Osteoblast (primary cell): ENCODE measurements at places on chromosomes 2 and 18. TPM values are rescaled to one million over a fixed set of nuclear protein-coding genes. Genes with fewer than 3 reads are reported as not detected.

DNA sequence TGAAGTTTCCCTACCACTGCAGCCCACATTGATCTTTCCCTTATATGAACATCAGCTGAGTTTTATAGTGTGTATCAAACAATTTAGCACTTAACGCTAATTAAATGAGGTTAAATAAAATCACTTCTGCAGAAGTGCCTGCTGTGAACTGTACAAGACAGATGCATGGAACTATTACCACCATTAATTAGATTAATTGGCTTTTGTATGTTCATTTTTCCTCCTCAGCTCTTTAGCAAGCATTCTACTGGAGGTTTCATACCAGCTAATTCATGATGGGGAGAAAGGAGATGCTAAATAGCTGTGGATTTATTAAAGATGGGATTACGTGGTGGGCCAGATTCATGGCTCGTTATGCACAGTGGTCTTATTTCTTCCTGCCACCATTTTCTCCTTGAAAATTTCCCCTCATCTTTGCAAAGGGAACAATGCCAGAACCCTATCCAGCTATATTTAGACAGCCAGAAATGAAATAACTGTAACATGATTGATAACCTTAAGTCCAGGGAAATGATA lies 96.7 kb downstream of the CNTNAP5 start:
- H3K27me3 ChIP-seq: no peaks in the 10 kb centered on the region
- no peak overlapping the region for H3K4me3 ChIP-seq
- DNase-seq: no peak
- no peaks in the 10 kb centered on the region for H3K36me3 ChIP-seq
- no peaks in the 10 kb centered on the region for H3K4me1 ChIP-seq

- no peaks in the 10 kb centered on the region for H3K4me1 ChIP-seq
- H3K36me3 ChIP-seq: no peaks in the 10 kb centered on the region
- no peak overlapping the region for H3K4me3 ChIP-seq
Measured at GRCh38 chr2:129606496-129607270, 372.8 kb upstream of the RAB6C start.

DNA sequence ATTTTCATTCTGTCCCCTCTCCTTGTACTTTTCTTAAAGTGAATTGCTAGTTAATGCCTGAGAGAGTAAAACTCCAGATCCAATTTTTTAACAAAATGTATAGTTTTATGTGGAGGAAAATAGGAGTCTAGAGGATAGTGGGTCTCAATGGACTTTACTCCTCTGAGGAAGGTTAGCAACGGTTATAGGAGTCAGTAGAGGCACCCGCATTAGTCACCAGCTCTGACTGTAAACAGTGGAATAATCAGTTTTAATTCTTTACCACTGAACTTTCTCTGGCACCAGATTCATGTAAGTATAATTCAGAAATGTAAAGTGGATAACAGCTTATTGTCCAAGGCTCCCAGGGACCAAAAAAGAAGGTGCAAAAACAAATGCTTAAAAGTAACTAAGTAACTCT lies 38.7 kb upstream of the HNMT start:
- no peaks in the 10 kb centered on the region for H3K36me3 ChIP-seq
- H3K27ac ChIP-seq: no peak overlapping the region
- H3K27me3 ChIP-seq: no peaks in the 10 kb centered on the region
- H3K4me1 ChIP-seq: peaks cover 14% of the 10 kb centered on the region
- DNase-seq: no peak

EIPR1 gene
- total RNA-seq: 16.8 and 17.7 TPM in 2 replicates

DNA sequence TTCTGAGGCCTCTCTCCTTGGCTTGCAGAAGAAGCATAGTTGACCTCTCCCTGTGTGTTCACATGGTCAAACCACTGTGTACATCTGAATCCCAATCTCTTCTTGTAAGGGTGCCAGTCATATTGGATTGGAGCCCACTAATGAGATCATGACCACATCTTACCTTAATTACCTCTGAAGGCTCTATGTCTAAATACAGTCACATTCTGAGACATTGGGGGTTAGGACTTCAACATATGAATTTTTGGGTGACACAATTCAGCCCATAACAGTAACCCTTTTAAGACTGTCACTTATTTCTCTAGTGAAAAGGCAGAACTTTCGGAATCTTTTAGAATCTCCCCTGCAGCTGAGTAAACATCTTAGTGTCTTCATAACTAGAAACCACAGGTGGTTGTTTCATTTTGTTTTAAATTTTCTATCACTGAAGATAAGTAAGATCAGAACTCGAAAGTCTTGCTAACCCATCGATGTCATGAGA lies 33.3 kb downstream of the BMP10 start:
- no peak for DNase-seq
- no peak overlapping the region for H3K4me3 ChIP-seq
- H3K27me3 ChIP-seq: peaks cover 4% of the 10 kb centered on the region
- no peaks in the 10 kb centered on the region for H3K36me3 ChIP-seq

DNA sequence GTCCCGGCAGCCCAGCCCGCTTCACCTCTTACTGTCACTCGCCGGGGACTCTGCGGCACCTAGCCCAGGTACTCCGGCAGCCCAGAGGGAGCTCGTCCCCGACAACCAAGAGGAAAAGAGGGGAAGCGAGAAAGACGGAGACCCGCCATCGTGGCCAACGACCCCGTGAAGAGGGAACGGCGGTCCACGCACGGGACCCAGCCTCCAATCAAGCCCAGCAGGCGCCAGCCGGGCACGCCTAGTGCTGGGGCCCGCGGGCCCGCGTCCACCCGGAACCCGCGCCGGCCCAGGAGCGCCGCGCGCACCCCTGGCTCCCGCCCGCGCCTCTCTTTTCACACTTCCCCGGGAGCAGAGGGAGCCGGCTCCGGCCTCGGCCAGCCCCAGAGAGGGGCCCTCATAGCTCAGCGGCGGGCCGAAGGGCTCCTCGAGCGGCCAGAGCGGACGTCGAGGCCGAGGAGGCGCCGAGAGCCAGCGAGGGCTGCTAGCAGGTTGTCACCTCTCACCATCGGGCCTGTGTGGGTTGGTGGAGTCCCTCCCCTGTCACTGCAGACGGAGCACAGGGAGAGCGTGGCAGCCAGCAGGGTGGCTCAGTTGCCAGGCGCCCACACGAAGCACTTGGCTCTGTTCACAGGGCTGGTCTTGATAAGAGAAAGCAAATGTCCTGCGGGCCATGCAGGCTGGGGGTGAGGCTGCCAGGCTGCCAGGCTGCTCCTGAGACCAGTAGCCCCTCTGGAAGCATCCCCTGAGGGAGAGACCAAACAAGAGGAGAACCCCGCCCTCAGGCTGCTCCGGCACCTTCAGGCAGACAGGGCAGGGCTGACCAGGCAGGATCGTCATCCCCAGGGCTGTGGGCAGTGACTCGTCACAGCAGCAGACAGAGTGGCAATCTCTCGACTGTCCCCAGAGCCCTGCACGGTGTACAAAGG lies 36.9 kb upstream of the KLF11 start:
- H3K4me3 ChIP-seq: no peak overlapping the region
- H3K27ac ChIP-seq: no peak overlapping the region
- H3K27me3 ChIP-seq: no peaks in the 10 kb centered on the region
- peaks cover 40% of the 10 kb centered on the region for H3K4me1 ChIP-seq

GRCh38 chr18:23682472-23682871 lies 6.8 kb upstream of the LAMA3 start:
- H3K4me1 ChIP-seq: peaks cover 26% of the 10 kb centered on the region
- H3K4me3 ChIP-seq: no peak overlapping the region
- H3K27ac ChIP-seq: no peak overlapping the region
- peaks cover 13% of the 10 kb centered on the region for H3K27me3 ChIP-seq
- no peaks in the 10 kb centered on the region for H3K36me3 ChIP-seq

GRCh38 chr2:6475155-6475940 lies 390.4 kb downstream of the CMPK2 start:
- no peaks in the 10 kb centered on the region for H3K36me3 ChIP-seq
- H3K27ac ChIP-seq: no peak overlapping the region
- H3K27me3 ChIP-seq: no peaks in the 10 kb centered on the region
- H3K4me3 ChIP-seq: no peak overlapping the region
- DNase-seq: no peak
- H3K4me1 ChIP-seq: no peaks in the 10 kb centered on the region

GRCh38 chr2:70987386-70987785 lies 7.3 kb downstream of the TEX261 start:
- DNase-seq: no peak
- no peaks in the 10 kb centered on the region for H3K4me1 ChIP-seq
- no peaks in the 10 kb centered on the region for H3K27me3 ChIP-seq
- no peak overlapping the region for H3K4me3 ChIP-seq
- peaks cover 57% of the 10 kb centered on the region for H3K36me3 ChIP-seq

GRCh38 chr2:101040761-101041160 lies 38.7 kb downstream of the RPL31 start:
- H3K4me3 ChIP-seq: no peak overlapping the region
- peaks cover 7% of the 10 kb centered on the region for H3K27me3 ChIP-seq
- H3K4me1 ChIP-seq: no peaks in the 10 kb centered on the region
